Motor neuron (in vitro differentiated cells): ENCODE measurements at places on chromosomes 5 and 9.

GRCh38 chr5:966345-966710 lies 42.3 kb upstream of the NKD2 start:
- no peak for ATAC-seq

- no peak for ATAC-seq
Measured at GRCh38 chr9:133076691-133077090, 14.9 kb downstream of the CEL start.

GRCh38 chr5:108617467-108618435 lies 129.9 kb upstream of the FER start:
- no peak for ATAC-seq

DNA sequence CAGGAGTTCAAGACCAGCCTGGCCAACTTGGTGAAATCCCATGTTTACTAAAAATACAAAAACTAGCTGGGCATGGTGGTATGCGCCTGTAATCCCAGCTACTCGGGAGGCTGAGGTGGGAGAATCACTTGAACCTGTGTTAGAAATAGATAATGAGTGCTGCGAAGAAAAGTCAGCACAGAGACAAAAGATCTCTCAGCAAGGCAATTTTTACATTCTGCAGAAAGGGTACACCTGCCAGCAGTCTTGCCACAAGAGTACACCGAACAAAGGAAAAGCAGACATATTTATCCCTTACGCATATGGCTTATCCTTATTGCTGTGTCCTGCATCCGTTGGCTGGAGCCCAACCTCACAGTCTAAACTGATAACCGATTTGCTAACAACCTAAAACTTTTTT lies 16.2 kb upstream of the GPBP1 start:
- no peak for ATAC-seq

DNA sequence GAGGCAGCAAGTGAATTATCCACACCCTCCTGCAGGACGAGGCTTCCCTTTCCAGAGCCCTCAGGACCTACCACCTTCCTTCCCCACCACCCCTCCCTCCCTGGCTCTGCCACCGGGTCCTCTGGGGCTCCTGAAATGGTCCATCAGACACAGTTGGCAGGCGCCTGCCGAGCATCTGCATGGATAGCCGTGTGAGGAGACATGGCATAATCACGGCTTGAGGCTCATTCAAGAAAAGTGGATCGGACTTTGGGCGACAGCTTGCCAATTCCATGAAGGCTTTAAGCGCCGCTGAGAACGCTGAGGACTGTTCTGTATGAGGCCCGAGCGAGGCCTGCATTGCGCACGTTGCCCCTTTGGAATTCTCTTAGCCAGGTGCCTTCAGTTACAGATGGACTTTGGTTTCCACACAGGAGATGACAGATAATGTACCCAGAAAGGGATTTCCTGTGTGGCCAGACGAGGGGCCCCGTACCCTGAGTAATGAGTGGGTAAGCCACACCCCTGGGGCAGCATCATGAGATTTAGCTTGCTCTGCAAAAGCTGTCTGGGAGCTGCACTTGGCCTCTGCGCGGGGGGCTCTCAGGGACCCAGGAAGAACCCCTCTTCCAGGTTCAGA lies 179.8 kb downstream of the OLFM1 start:
- no peak for ATAC-seq

GRCh38 chr5:32055891-32056866 lies 117.9 kb downstream of the GOLPH3 start:
- ATAC-seq, result no peak
